ENCODE measurements at places on chromosomes 1 and 21.

- no peak for DNase-seq
These were observed 71.8 kb downstream of the PBX1 start for GRCh38 chr1:164630626-164631396.

- no peak for DNase-seq
These were observed 55.9 kb downstream of the LEPR start for GRCh38 chr1:65476327-65476726.

DNA sequence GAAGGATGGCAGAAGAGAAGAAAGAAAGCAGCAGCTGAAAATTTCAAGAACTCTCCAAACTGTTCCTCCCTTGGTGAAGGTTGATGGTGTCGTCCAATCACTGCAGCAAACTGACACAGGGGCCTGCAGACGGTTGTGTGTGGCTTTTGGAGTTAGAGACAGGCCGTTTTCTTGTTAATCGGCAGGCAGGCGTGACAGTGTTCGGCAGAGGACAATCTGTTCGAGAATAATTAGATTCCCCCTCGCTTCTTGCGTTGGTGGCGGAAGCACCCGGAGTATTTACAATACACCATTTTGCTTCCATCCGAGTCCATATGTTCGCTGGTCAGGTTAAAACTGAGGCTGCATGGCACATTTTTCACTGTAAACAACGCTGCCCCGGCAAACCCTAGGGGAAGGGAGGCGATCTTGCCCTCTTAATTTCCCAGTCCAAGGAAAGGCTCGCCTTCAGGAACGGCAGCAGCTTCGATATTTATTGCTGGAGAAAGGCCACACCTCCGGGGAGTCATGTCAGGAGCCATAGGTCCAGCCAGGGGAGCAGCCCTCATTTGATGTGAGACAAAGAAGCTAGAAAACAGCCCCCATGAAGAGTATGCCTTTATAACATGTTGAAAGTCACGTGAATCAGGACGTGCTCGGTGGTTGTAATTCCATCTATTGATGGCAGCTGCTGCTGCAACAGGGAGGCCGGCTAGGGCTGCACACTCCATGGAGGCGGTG lies 360.1 kb downstream of the SMYD3 start:
- no peak for DNase-seq

GRCh38 chr21:44834951-44835646 lies 17.2 kb upstream of the SUMO3 start:
- DNase-seq, result no peak

- peak; percentile 45 for DNase-seq
These were observed 75.7 kb downstream of the ARHGEF10L start for GRCh38 chr1:17615157-17615556.

GRCh38 chr1:9721606-9722377 lies 70.3 kb downstream of the PIK3CD start:
- no peak for DNase-seq
